ENCODE measurements at places on chromosomes 12 and 14.

- no peak for DNase-seq
These were observed 12.6 kb upstream of the OR8S1 start for GRCh38 chr12:48512855-48513254.

GRCh38 chr14:101123618-101124510, 220.3 kb upstream of the RTL1 start:
- DNase-seq: no peak

DNA sequence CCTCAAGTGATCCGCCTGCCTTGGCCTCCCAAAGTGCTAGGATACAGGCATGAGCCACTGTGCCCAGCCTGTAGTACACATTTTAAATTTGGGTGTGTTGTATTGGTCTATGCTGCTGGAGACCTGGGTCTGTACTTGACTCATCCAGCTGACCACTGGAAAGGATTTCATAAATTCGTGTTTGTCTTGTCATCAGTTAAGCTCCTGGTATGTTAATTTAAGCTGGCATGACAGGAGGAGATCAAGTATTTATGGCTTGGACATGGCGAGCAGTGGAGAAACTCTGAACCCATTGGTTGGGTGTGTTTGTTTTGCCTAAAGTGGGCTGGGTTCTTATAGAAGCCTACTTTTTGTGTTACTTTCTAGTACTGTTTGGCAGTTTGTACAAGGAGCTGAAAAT, 24.2 kb downstream of the YY1 start:
- peak; percentile 27 for DNase-seq

DNA sequence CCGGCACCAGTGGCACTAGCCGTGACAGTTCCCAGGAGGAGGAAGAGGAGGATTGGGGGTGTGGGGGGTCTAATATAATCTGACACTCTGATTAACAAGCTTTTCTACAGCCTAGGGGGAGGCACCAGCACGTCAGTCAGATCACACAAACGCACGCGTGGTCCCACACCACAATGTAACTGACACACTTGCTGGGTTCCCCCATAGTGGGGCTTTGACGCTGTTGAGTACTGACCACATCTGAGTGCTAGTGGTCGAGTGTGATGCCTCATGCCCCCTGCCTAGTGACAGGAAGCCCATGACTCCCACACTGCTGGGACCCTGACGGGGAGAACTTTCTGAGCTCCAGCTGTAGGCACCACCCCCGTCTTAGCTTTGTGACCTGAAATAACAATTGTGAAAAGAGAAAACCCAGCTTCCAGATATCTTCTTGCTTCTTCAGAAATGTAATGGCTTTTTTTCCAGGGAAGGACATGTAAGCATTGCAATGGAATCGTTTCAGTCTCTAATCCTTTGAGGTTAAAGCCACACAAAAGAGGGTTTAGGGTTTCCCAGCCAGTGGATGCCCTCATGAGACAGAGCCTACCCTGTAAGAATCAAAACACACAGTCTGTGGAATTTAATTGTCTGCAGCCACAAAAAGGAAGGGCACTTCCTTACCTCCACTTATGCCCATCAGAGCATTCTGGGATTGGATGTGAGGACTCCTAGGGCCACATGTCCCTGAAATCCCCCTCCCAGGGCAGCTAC, 183.9 kb downstream of the PIWIL1 start:
- no peak for DNase-seq

- no peak for DNase-seq
These were observed 44.2 kb downstream of the TMX1 start for GRCh38 chr14:51284241-51284640.

DNA sequence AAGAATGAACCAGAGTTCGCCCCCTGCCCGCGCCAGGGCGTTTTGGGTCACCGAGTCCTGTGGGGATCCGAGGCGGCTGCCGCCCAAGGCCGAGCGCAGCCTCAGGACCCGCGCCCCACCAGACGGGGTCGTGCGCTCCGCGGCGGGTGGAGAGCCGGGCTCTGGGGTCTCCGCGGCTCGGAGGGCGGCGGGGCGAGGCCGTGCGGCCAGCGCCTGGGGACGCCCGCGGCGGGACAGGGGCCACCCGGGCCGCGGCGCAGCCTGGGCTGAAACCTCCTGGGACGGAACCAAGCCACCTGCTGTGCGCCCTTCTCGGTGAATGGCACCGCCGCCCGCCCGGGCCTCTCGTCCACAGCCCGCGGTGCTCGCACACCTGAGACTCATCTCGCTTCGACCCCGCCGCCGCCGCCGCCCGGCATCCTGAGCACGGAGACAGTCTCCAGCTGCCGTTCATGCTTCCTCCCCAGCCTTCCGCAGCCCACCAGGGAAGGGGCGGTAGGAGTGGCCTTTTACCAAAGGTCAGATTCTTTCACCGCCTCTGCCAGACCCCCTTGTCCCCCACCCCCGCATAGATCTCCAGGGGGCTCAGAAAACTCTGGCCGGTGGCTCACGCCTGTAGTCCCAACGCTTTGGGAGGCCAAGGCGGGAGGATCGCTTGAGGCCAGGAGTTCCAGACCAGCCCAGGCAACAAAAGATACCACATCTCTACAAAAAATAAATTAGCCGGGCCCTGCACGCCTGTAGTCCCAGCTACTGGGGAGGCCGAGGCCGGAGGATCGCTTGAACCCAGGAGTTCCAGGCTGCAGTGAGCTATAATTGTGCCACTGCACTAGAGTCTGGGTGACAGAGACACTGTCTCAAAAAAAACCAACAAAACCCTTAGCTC, 901 bp downstream of the B3GNT4 start:
- DNase-seq: peak; percentile 15

DNA sequence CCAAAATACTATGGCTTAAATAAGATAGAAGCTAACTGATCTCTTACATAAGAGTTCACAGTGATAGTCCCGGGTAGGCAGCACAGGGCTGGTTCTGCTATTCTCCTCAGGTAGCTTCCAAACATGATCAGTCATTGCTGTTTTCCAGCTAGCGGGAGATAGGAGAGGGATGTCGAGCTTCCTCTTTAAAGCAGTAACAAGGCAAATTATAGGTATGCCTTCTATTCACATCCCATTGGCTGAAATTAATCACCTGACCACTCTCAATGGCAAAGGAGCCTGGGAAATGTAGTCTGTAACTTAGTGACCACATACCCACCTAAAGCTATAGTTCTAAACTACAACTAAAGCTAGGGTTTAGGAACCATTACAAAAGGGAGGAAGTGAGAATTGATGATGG, 34.5 kb upstream of the VRK1 start:
- DNase-seq: peak; percentile 62

DNA sequence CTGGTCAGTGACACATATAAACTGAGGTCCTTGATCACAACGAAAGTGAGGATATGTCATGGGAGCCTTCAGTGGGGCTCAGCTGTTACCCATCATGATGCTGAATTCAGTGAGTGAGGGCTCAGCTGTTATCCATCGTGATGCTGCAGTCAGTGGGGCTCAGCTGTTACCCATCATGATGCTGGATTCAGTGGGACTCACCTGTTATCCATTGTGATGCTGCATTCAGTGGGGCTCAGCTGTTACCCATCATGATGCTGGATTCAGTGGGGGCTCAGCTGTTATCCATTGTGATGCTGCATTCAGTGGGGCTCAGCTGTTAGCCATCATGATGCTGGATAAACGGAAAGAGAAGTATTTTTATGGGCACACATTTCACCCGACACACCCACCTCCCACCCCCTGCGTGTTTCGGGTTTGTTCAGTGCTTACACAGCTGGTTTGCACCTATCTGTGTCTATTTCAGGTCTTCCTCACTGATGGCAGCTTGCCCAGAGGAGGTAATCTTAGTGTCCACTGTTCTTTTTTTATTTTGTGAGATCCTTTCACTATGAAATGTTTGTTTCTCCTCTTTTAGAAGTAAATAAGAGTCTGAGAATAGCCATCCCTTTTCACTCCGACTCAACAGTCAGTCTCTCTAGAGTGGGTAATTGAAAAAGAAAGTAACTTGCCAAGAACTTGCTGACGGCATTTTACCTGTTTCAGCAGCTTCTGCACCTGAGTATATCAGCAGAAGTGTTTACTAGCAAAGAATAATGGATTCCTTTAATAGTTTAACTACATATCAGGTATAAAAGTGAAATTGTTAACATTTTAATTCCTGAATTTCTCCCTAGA, 183.0 kb downstream of the ERC1 start:
- DNase-seq: no peak

DNA sequence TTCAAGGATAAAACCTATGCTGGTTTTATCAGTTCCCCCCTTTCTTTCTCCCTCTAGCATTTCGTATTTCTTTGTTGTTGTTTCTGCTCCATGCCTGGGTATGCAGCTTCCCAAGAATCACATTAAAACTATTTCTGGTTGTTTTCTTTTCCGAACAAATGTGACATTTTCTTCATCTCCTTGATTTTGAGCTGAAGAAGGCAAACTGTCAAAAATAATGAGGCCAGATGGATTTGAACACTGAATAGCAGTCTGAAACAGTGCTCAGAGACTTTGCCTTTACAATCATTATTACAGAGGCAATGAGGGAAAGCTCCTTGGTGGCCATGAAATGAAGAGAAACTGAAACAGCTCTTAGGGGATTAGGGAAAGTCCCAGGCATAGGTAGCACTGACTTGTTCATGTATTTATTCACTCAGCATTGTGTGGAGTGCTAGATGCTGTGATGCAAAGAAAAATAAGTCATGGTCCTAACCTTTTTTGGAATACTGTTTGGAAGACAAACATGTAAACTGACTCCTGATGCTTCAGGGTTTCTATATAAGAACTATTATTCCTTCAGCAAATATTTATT, 319.5 kb downstream of the FUT8 start:
- DNase-seq: peak; percentile 12

DNA sequence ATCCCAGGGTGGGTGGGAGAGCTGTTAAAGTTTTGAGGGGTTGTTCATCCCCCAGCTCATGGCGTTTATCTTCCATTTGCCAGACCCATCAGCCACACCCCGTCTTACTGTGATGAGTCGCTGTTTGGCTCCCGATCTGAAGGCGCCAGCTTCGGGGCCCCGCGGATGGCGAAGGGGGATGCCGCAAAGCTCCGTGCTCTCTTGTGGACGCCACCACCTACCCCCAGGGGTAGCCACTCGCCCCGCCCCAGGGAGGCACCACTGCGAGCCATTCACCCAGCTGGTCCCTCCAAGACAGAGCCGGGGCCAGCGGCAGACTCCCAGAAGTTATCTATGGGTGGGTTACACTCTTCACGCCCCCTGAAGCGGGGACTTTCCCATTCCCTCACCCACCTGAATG, 5.7 kb downstream of the RITA1 start:
- DNase-seq: no peak

- no peak for DNase-seq
These were observed 131.3 kb downstream of the ZFP36L1 start for GRCh38 chr14:68661226-68662225.

- DNase-seq: no peak
These were observed 264.3 kb upstream of the FOXN3 start for GRCh38 chr14:89681086-89682018.

DNA sequence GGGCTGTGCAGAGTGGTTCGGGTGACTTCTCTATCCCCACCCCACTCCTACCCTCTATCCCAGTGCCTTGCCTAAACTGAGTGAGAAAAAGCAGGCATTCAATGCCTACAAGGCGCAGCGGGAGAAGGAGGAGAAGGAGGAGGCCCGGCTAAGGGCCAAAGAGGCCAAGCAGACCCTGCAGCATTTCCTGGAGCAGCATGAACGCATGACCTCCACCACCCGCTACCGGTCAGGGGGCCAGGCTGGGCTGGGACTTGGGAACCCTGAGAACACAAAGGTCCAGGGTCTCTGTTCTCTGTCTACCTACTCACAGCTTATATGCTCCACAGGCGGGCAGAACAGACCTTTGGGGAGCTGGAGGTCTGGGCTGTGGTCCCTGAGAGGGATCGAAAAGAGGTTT, 11.7 kb downstream of the PRPF40B start:
- no peak for DNase-seq

DNA sequence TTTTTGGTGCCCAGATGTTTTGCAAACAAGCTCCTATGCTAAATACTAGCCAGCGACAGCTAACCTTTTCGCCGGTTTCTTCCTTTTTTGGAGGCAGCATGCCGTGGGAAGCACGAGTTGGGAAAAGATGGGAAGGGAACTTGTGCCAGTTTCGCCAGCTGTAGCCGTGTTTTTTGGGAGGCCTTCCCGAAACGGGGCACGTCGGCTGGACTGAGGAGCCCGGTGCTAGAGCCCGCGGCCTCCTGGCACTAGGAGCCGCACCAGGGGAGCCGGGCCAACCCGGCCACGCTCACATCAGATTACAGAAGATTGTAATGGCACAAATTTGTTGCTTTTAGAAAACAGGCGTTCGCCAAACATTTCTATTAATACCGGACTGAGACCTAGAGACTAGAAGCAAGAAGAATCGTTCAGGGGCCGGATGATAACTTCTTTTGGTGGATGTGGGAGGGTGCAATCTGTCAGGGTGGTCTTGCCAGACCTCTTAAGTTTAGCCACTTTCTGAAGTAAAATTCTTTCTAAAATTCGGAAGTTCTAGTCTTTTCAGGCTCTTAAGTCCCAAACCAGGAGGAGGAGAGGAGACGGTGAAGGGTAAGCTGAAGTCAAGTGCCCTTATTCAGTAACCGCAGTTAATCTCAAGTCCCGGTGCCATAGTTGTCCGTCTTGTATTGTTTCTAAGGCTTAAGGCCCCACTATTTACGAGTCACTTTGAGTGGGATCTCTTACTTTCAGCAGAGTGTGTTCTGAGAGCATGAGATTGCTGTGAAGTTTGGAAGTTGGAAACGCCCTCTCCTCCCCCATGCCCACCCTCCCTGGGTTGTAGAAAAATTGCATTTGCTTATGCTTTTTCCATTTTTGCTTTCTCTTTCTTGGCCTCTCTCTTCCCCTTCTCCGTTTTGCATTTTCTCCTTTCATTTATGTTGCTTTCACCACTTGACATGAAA, 1.3 kb downstream of the RASSF3 start:
- peak; percentile 59 for DNase-seq

- DNase-seq: no peak
These were observed 326.7 kb downstream of the DPF3 start for GRCh38 chr14:72567226-72567625.

- DNase-seq: peak; percentile 36
These were observed 115.6 kb upstream of the METAP2 start for GRCh38 chr12:95358111-95359083.

GRCh38 chr12:988646-989045, 2.4 kb upstream of the ERC1 start:
- no peak for DNase-seq

DNA sequence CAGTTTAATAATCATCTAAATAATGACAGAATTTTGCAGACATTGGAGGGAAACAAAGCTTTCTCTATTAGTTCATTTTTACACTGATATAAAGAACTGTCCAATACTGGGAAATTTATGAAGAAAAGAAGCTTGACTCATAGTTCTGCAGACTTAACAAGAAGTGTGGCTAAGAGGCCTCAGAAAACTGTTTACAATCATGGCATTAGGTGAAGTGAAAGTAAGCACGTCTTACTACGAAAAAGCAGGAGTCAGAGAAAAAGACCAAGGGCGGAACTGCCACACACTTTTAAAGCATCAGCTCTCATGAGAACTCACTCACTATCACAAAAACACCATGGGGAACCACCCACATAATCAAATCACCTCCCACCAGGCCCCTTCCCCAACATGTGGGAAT, 804.4 kb downstream of the FLRT2 start:
- DNase-seq: no peak

Measured in astrocyte of the hippocampus (primary cell).